ENCODE measurements at places on chromosomes 13 and 19. TPM values are rescaled to one million over a fixed set of nuclear protein-coding genes. Genes with fewer than 3 reads are reported as not detected.

- H3K27me3 ChIP-seq, result no peaks in the 10 kb centered on the region
- DNase-seq, result no peak
- no peaks in the 10 kb centered on the region for H3K4me1 ChIP-seq
- no peak overlapping the region for H3K4me3 ChIP-seq
- no peak overlapping the region for H3K27ac ChIP-seq
Measured at GRCh38 chr13:46617229-46617721, 64.3 kb downstream of the LRCH1 start.

DNA sequence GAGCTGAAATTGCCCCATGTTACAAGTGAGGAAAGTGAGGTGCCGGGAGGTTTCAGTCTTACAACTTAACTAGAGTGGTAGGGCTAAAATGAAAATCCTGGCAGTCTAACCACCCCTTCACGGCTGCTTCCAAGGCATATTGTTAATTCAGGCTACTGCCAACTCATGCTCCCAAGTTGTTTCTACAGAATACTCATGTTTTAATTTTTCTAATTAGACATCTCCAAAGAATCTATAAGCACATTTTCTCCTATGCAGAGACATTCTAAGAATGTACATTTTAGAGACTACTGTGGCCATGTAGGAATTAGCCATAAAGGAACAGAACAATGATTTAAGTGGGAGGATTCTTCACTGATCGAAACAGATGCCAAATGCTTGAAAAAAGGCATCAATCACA lies 7.0 kb upstream of the TSC22D1 start:
- DNase-seq, result no peak
- H3K4me1 ChIP-seq, result peaks cover 4% of the 10 kb centered on the region
- H3K36me3 ChIP-seq, result no peaks in the 10 kb centered on the region
- no peak overlapping the region for H3K4me3 ChIP-seq
- H3K27me3 ChIP-seq, result no peaks in the 10 kb centered on the region
- no peak overlapping the region for H3K27ac ChIP-seq

- H3K4me1 ChIP-seq, result peaks cover 18% of the 10 kb centered on the region
- no peaks in the 10 kb centered on the region for H3K36me3 ChIP-seq
- H3K27me3 ChIP-seq, result no peaks in the 10 kb centered on the region
- DNase-seq, result peak; percentile 49
Measured at GRCh38 chr19:18223860-18224524, 2.2 kb downstream of the PDE4C start.

DNA sequence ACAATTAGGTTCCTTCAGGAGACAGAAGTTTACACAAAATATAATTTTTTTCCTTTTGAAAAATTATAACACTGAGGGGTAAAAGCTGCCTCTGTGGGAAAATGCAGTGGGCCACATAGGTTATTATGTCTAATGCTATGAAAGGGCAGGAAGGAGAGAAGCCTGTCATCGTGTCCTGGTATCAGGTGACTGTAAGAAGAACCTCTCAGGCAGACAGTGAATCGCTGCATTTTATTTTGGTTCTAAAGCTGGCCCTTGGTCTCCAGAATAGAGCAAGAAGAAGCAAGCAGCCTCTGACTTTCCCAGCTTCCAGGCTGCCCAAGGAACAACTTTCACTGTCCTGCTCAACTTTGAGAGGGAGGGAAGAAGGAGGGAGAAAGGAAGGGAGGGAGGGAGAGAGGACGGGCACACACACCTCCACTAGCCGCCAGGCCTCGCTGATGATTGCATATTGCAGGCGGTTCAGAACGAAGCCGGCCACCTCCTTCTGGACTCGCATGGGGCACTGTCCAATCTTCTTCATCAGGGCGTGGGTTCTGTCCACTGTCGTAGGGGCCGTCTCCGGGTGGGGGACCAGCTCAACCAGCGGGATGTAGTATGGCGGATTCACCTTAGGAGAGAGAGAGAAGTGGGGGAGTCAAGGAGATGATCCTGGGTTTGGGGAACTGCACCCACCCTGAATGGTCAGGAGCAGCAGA lies 93.8 kb downstream of the CRYL1 start:
- no peak overlapping the region for H3K4me3 ChIP-seq
- no peaks in the 10 kb centered on the region for H3K27me3 ChIP-seq
- no peaks in the 10 kb centered on the region for H3K4me1 ChIP-seq

- no peaks in the 10 kb centered on the region for H3K36me3 ChIP-seq
- H3K27me3 ChIP-seq, result no peaks in the 10 kb centered on the region
- no peak overlapping the region for H3K27ac ChIP-seq
- H3K4me3 ChIP-seq, result no peak overlapping the region
- DNase-seq, result no peak
Measured at GRCh38 chr13:78662467-78662866, 3.5 kb upstream of the OBI1 start.

DNA sequence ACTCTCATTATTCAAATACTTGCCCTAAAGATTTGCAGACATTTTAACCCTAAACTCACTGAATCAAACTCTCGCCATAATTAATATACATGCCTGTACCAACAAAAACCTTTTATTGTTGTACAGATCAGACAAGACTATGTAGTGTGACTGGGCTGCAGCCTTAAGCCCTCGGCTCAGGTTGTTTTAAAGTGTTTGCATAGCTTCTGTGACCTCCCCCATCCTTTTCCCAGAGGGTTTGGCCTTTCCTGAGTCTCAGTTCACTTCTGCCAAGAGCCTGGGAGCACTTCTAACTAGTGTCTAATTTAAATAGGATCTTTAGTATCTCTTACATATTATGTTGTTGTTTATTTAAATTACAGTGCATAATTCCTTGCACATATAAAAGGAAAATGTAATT lies 158.2 kb downstream of the HS6ST3 start:
- H3K4me3 ChIP-seq, result no peak overlapping the region
- no peak for DNase-seq
- no peaks in the 10 kb centered on the region for H3K36me3 ChIP-seq
- no peak overlapping the region for H3K27ac ChIP-seq
- peaks cover 5% of the 10 kb centered on the region for H3K27me3 ChIP-seq

Gene C19orf25
- total RNA-seq, result 48.8 TPM

Gene ZNF681
- not detected for total RNA-seq

GRCh38 chr19:14410091-14411051 lies 8.8 kb downstream of the DDX39A start:
- DNase-seq, result no peak
- H3K27ac ChIP-seq, result no peak overlapping the region
- H3K4me1 ChIP-seq, result peaks cover 14% of the 10 kb centered on the region
- no peak overlapping the region for H3K4me3 ChIP-seq

- H3K4me3 ChIP-seq, result no peak overlapping the region
- no peaks in the 10 kb centered on the region for H3K27me3 ChIP-seq
- peaks cover 5% of the 10 kb centered on the region for H3K36me3 ChIP-seq
- peaks cover 4% of the 10 kb centered on the region for H3K4me1 ChIP-seq
- no peak for DNase-seq
Measured at GRCh38 chr13:45413826-45414307, 4.3 kb downstream of the SLC25A30 start.

Gene RINL
- 28.6 TPM for total RNA-seq

Gene TEX26
- total RNA-seq, result not detected

Gene ADPRHL1
- 12.6 TPM for total RNA-seq

GRCh38 chr19:21474671-21475181 lies 30.7 kb upstream of the ZNF429 start:
- no peaks in the 10 kb centered on the region for H3K27me3 ChIP-seq
- H3K27ac ChIP-seq, result no peak overlapping the region
- no peaks in the 10 kb centered on the region for H3K36me3 ChIP-seq
- no peak for DNase-seq
- no peak overlapping the region for H3K4me3 ChIP-seq
- no peaks in the 10 kb centered on the region for H3K4me1 ChIP-seq

- H3K4me1 ChIP-seq, result peaks cover 85% of the 10 kb centered on the region
- H3K27me3 ChIP-seq, result no peaks in the 10 kb centered on the region
- H3K4me3 ChIP-seq, result no peak overlapping the region
- no peak for DNase-seq
Measured at GRCh38 chr13:97279913-97280312, 57.8 kb downstream of the MBNL2 start.

Gene USHBP1
- 0.15 TPM for total RNA-seq

- H3K36me3 ChIP-seq, result no peaks in the 10 kb centered on the region
- DNase-seq, result no peak
- no peak overlapping the region for H3K4me3 ChIP-seq
- no peaks in the 10 kb centered on the region for H3K27me3 ChIP-seq
Measured at GRCh38 chr19:37763488-37763887, 15.9 kb downstream of the ZNF573 start.

DNA sequence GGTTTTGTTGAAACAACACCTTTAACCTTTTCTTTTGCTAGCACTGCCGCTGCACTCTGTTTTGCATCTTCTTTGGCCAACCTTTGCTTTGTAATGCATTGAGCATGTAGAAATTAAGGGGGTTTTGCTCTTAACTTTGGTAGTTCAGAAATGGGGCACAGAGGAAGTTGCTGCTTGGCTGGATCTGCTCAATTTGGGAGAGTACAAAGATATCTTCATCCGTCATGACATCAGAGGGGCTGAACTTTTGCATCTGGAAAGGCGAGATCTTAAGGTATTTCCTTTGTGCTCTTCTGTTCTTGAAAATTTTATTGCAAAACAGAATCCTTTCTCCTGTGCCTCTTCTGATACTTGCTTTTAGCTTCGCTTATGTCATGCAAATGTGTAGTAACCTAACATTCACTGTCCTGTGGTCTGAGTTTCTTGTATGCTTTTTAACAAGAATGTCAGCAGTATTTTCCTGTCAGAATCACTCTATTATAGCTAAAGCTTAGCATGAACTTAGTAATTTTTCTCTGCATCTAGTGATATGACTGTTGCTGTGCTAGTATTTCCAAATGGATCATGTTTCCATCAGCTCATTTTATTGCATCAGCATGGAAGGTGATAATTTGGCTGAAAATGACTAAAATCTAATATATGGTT lies 50.7 kb upstream of the AKAP11 start:
- H3K4me3 ChIP-seq, result no peak overlapping the region
- H3K27me3 ChIP-seq, result no peaks in the 10 kb centered on the region
- no peak overlapping the region for H3K27ac ChIP-seq
- no peaks in the 10 kb centered on the region for H3K36me3 ChIP-seq
- H3K4me1 ChIP-seq, result no peaks in the 10 kb centered on the region
- no peak for DNase-seq

GRCh38 chr19:35773020-35773806 lies 2.2 kb upstream of the ARHGAP33 start:
- H3K27ac ChIP-seq, result no peak overlapping the region
- H3K36me3 ChIP-seq, result no peaks in the 10 kb centered on the region
- no peak for DNase-seq
- H3K27me3 ChIP-seq, result no peaks in the 10 kb centered on the region

Gene ITGBL1
- 0.66 TPM for total RNA-seq

DNA sequence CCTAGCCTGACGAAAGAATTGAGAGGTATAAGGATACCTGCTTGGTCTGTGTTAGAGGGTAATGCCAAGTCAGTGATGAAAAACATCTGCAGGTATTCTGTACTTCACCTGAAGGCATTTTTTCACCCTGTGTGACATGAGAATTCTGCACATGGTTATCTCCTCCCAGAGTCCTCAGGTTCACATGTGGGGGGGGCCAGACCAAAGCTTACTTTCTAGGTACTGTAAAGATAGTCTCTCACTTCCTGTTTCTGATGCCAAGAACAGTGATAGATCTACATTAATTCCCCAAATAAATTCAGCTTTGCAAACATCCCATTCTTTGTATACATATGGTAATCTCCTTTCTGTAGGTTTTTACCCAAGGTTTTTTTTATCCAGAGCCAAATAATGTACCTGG lies 53.4 kb downstream of the GPC6 start:
- H3K4me3 ChIP-seq, result no peak overlapping the region
- no peaks in the 10 kb centered on the region for H3K27me3 ChIP-seq
- no peaks in the 10 kb centered on the region for H3K4me1 ChIP-seq
- no peak overlapping the region for H3K27ac ChIP-seq
- H3K36me3 ChIP-seq, result no peaks in the 10 kb centered on the region

DNA sequence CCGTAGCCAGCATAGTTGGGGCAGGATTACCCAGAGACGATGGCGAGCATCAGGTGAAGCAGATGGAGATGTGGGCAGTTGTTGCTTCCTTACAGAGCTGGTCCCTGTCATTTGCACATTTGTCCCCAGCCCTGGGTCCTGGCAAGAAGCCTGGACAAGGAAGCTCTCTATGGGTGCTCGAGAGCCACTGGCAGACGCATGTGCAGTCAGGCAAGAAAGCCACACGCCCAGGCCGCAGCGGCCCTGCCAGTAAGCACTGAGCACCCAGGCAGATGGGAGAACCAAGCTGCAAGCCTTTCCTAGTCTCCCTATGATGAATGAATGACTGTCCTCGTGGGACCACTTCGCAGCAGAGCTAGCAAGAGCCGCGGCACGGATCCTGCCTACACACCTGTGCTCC lies 182.8 kb downstream of the FOXO1 start:
- no peaks in the 10 kb centered on the region for H3K27me3 ChIP-seq
- H3K4me3 ChIP-seq, result no peak overlapping the region
- no peaks in the 10 kb centered on the region for H3K4me1 ChIP-seq

Gene TNNI3
- total RNA-seq, result 42.1 TPM

Gene ZNF560
- not detected for total RNA-seq

DNA sequence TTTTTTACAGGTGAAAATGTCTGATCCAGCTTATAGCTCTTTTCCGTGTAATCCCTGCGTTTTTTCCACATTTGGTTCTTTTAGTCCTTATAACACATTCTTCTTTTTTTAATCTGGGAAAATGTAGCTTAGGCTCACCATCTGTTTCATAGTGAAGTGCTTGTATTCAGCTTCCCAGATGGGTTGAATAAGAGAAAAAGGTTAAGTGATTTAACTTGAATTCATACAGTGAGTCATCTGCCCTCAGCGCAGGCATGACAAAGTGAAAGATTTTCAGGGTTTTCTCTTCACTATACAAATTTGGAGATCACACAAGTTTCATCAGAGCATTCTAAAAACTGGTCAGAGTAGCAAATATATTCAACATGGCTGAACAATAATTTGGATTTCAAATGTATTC lies 224.8 kb downstream of the SPRY2 start:
- H3K4me3 ChIP-seq, result no peak overlapping the region
- DNase-seq, result no peak
- no peaks in the 10 kb centered on the region for H3K27me3 ChIP-seq
- H3K36me3 ChIP-seq, result no peaks in the 10 kb centered on the region
- H3K4me1 ChIP-seq, result no peaks in the 10 kb centered on the region
- no peak overlapping the region for H3K27ac ChIP-seq

GRCh38 chr13:76012091-76012721 lies 376.1 kb downstream of the LMO7 start:
- no peak for DNase-seq
- no peaks in the 10 kb centered on the region for H3K27me3 ChIP-seq
- H3K4me3 ChIP-seq, result no peak overlapping the region
